ENCODE measurements at places on chromosomes 6 and 20.

- no peak for DNase-seq
Observed at GRCh38 chr6:75170691-75171560, 34.9 kb downstream of the COL12A1 start.

DNA sequence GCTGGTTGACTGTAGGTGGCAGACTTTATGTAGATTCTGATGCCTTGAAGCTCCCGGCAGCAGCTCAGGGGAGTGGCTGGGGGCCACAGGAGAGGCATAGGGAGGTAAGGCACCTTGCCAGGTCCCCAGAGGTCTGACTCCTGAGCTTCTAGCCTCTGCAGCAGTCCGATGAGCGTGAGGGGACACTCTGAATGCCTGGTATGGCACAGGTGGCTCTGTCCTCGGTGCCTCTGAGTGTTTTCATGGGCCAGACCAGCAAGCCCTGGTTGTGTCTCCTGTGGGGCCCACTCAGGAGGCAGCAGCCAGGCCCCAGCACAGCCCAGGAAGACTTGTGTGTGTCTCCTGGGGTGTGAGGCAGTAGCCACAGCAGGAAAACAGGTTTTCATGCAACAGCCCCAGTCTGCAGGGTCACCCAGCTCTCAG, 39.7 kb upstream of the IRF4 start:
- no peak for DNase-seq

DNA sequence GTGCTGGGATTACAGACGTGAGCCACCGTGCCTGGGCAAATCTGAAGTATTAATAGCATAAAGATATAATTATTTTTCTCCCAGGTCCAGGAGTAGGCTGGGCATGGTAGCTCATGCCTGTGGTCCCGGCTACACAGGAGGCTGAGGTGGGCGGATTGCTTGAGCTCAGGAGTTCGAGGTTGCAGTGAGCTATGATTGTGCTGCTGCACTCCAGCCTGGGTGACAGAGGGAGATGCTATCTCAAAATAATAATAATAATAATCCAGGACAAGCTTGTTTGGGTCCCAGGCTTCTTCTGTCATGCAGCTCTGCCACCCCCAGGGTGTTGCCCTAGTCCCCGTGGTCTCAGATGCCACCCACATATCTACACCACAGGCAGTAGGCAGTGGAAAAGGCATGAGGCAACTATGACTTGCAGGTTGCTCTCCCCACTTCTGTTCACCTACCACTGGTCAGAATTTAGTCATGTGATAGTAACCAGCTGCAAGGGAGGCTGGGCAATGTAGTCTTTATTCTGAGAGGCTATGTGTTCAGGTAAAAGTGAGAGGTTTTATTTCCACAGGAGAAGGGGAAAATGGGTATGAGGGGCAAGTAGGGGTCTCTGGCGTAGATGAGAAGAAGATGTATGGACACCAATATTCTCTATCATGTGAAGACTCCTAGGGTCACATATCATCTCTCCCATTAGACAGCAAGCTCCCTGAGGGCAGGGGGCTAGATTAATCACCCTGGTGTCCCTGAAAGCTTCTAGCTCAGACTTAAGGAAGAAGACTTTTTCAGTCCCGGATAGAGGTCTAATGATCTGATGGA, 25.7 kb downstream of the TCF15 start:
- no peak for DNase-seq

GRCh38 chr6:35083507-35083906, 57.6 kb downstream of the TCP11 start:
- no peak for DNase-seq

GRCh38 chr20:62666736-62667529, 24.6 kb downstream of the SLCO4A1 start:
- DNase-seq: no peak

- no peak for DNase-seq
Observed at GRCh38 chr6:154353626-154354025, 3.0 kb downstream of the IPCEF1 start.

DNA sequence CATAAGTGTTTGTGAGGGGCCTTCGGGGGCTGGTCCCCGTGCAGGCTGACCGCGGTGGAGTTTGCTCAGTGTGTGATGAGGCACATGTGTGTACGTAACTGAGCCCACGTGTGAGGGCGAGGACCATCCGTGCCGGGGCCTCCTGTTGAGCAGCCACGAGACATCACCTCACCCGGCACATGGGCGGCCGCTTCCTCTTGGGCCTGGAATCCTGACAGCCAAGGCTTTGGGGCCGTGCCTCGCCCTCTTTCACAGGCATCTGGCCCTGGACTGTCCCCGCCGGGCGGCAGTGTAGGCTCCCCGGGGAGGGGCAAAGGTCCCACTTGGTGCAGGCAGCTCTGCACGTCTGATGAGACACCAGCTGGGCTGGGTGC, 202.3 kb downstream of the DLL1 start:
- DNase-seq: no peak

DNA sequence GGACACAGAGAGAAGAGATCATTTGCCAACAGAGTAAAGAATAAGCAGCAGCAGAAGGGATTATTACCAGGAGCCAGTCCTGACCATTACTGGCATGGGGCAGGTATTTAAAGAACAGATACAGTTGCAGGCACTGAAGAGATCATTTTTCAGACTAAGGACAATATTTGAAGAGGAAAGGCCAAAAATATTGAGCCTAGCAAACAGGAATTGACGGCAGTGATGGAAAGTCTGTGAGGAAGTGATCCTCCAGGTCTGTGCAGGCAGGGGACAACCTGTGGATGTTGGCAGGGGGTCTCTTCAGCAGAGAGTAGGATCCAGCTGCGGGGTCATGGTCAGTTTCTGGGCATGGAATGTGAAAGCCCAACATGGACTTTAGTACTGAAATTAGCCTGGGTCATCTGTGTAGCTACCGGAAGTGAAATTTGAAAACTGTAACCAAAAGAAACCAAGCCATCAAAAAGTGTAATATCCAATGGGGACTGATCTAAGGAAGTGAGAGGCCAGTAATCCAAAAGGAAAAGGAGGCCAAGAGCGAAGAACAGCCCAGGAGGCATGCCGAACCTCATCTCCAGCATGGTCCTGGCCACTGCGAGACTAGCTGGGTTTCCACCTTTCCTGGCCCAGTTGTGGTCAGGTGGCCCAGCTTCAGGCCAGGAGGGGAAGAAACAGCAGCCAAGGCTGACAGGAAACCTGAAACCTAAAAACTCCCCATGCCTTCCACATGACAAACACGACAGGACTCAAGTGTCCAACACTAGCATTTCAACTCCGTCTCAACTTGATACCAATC, 115.1 kb upstream of the TNFAIP3 start:
- DNase-seq: no peak

DNA sequence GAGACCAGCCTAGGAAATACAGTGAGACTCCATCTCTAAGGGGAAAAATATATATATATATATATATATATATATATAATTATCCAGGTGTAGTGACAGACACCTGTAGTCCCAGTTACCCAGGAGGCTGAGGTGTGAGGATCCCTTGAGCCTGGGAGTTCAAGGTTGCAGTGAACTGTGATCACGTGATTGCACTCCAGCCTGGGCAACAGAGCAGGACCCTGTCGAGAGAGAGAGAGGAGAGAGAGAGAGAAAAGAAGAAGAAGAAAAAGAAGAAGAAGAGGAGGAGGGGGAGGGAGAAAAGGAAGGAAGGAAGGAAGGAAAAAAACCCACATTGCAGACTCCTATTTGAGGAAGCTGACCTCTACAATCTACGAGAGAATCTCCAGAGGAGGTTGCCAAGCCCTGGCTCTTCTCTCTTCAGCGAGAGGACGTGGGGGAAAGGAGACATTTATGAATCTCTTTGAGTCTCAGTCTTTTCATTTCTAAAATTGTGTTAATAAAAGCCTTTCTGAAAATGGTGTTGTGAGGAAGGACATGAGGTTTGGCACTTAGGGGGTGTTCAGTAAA, 49.7 kb downstream of the COL11A2 start:
- no peak for DNase-seq

GRCh38 chr6:38259736-38260135, 380.0 kb downstream of the BTBD9 start:
- no peak for DNase-seq

- DNase-seq: no peak
Observed at GRCh38 chr6:149125309-149125708, 192.2 kb upstream of the TAB2 start.

- no peak for DNase-seq
Observed at GRCh38 chr6:157929076-157929475, 52.6 kb upstream of the SYNJ2 start.

GRCh38 chr20:5181958-5182357, 55.1 kb downstream of the CDS2 start:
- no peak for DNase-seq

GRCh38 chr20:8756410-8756809, 312.5 kb upstream of the PLCB4 start:
- peak; percentile 44 for DNase-seq

DNA sequence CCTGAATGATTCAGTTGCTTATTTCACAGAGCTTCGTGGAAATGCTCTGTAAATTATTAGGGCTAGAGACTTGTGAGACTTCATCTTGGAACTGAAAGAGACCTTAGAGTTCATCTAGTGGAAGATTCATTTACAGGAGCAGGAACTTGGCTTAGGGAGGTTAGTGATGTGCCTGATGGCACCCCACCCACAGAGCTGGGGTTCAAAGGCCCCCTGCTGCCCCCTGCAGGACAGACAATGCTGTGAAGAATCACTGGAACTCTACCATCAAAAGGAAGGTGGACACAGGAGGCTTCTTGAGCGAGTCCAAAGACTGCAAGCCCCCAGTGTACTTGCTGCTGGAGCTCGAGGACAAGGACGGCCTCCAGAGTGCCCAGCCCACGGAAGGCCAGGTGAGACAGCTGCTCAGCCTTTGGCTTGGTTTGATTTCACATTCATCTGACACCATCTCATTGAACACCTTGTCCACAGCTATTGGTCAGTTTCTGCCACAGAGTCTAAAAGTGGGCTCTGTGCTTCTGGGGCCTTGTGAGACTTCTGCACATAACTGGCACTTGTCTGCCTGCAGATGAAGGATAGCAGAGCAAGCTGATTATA, 25.1 kb downstream of the MYBL2 start:
- no peak for DNase-seq

DNA sequence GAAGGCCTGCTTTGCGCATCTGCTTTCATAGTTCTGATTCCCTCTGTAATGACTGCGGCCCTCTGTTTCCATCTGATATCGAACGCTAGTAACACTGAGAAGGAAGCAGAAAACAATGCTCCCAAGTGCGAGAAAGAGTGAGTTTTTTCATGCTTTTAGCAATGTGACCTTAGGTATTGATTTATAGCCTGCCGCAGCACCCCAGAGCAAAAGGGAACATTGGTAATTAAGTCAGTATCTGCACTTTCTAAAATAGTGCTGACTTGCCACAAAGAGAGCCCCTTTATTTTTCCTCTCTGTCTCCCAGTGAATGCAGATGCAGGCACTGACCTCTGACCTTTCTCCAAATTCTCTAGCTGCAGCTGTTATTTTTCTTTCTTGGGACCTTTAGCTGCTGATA, 129.8 kb downstream of the HDGFL1 start:
- DNase-seq: peak; percentile 4

DNA sequence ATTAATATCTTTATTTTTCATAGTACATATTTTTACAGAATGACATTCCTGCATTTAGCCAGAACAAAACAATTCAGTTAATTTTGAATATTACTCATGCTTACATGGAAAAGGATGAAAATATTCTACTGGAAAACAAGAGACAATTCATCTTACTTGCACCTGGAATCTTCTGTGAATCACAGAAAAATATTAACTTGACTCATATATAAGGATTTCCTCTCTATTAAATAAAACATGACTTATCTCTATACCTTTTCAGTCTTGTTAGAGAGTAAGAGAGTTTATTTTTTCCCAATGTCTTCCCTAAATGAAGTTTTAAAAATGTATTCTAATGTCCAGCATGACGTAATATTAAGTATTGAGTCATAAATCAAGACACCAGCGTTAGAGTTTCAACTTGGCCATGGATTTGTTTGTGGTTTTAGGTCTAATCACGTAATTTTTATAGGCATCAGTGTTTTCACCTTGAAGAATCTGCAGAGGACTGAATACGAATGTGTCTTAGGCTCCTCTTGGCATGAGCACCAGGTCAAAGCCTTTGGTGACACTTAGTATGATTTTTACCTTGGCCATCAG, 445.1 kb upstream of the JAG1 start:
- DNase-seq: no peak

- DNase-seq: no peak
Observed at GRCh38 chr20:57600320-57601210, 19.7 kb downstream of the ZBP1 start.

DNA sequence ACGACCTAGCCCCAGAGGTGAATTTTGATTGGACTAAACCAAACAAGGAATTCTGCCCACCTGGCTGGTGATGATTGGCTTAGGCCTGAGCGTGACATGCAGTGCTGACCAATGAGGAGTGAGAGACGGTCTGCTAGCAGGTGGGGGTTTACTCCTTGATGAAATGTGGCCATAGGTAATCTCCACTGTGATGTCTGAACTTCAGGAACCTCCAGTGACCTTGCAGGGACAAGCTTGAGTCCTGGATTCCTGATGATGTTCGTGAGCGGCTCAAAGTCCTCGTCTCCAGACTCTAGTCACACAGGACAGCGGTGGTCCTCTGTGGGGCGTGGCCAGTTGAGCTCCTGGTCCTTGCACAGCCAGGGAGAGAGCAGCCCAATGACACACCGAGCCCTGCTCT, 8.4 kb downstream of the VSX1 start:
- DNase-seq: no peak

DNA sequence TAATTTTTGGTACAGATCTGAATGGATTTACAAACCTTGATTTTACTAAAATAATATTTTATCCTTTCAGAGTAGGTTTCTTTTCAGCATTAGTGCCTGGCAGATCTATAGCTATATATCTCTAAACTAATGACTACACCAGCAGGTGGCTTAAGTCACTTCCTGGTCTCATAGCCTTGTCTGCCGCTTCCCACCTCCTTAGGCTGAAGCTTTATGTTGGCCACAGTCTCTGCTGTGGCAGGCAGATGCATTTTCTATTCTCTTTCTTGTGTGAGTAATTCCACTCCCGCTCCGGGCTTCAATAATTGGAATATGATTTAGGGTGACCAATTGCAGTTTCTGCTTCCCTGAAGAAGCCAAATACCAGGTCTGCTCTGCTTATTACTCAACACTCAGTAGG, 226.8 kb upstream of the HS3ST5 start:
- DNase-seq: no peak

DNA sequence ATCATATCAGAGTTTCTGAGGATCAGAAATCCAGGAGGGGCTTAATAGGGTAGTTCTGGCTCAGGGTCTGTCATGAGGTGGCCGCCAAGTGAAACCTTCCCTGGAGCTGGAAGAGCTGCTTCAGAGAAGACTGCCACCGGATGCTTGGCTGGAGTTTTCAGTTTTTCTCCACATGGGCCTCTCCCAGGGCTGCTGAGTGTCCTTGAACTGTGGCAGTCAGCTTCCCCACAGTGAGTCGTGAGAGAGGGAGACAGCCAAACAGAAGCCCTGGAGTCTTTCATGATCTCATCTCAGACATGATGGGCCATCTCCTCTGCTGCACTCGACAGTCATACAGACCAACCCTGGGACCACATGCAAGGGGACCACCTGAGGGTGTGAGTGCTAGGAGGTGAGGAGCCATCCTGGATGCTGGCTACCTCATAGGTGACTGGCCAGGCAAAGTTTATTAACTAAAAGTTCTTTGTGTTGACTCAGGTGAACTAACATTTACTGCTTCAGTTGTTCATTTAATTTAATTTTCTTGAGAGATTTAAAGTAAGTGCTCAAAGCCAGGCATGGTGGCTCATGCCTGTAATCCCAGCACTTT, 71.5 kb downstream of the SHLD1 start:
- DNase-seq: no peak
